ENCODE measurements at places on chromosomes 6 and 20. TPM values are rescaled to one million over a fixed set of nuclear protein-coding genes. Genes with fewer than 3 reads are reported as not detected.

The LY6G5C gene
- total RNA-seq = 3.4 TPM

The TSPO2 gene
- not detected for total RNA-seq

The C6orf15 gene
- total RNA-seq = not detected

The NKX2-4 gene
- total RNA-seq = not detected

The NKAIN2 gene
- not detected for total RNA-seq

The SLC17A4 gene
- total RNA-seq = not detected

GRCh38 chr6:35177596-35177995 is 36.2 kb upstream of the SCUBE3 start:
- H3K27ac ChIP-seq = peak overlapping the region; percentile 32
- no peak for DNase-seq
- H3K27me3 ChIP-seq = no peaks in the 10 kb centered on the region
- no peaks in the 10 kb centered on the region for H3K36me3 ChIP-seq
- H3K4me3 ChIP-seq = no peak overlapping the region
- peaks cover 10% of the 10 kb centered on the region for H3K4me1 ChIP-seq

- DNase-seq = no peak
- H3K27me3 ChIP-seq = no peaks in the 10 kb centered on the region
- peak overlapping the region; percentile 26 for H3K27ac ChIP-seq
- H3K36me3 ChIP-seq = no peaks in the 10 kb centered on the region
- H3K4me1 ChIP-seq = peaks cover 28% of the 10 kb centered on the region
These were observed 201.6 kb upstream of the SGK1 start for GRCh38 chr6:134519465-134519864.

DNA sequence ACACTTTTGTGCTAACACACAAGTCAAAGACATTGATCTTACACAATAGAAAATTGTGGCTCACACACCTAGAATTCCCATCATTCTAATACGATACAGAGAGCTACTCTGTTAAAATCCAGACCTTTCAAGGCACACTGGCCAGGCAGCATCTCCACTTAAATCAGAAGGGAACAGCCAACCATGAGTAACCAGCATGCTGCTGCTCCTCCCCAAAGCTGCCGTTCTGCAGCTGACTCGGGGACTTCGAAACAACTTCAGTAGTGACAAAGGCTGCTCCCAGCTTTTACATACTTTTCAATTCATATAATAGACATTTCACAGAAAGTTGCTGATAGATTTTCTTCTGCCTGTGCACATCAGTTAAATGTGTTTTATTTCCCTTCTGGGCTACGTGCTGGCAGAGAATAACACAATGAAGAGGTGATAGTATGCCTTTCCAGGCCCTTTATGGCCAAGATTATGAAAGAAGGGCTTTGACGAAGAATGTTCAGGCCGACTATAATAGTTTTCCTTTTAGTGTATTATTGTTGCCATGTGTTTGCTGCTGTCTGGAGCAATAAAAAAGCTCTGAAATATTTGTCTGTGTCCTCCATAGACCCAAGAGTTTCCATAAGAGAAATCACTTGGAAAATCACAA is 159.0 kb downstream of the GMDS start:
- H3K4me1 ChIP-seq = no peaks in the 10 kb centered on the region
- H3K36me3 ChIP-seq = no peaks in the 10 kb centered on the region
- H3K27ac ChIP-seq = no peak overlapping the region
- no peak overlapping the region for H3K4me3 ChIP-seq
- no peaks in the 10 kb centered on the region for H3K27me3 ChIP-seq

- H3K4me3 ChIP-seq = no peak overlapping the region
- peaks cover 8% of the 10 kb centered on the region for H3K4me1 ChIP-seq
- no peaks in the 10 kb centered on the region for H3K27me3 ChIP-seq
- no peaks in the 10 kb centered on the region for H3K36me3 ChIP-seq
- no peak overlapping the region for H3K27ac ChIP-seq
These were observed 21.1 kb upstream of the ROS1 start for GRCh38 chr6:117446861-117447260.

DNA sequence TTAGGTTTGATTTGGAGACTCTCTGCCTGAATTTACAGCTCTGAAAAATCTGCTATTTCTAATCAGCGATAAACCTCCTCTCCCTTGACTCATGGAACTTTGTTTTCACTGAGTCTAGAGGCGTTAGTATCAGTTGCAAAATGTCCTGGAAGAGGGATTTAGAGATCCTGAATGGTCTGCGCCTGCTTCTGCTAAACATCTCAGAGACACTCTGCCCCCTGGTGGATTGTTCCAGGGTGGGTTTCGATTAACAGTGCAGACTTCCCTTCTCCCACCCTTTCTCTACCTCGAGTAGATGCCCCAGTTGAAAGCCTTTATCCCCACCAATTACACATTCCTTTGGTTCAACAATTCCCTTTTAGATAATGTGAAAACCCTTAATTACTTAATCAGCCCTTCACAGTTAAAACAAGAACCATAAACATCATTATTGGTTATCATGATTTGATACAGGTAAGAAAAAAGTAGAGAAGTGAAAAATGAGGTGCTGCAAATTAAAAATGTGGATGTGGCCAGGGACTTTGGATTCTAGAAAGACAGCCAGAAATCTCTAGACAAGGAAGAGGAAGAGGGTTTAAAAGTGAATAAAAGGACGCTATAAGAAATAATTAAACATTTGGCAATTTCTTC is 5.5 kb downstream of the HTR1B start:
- no peak overlapping the region for H3K4me3 ChIP-seq
- H3K36me3 ChIP-seq = no peaks in the 10 kb centered on the region
- no peak for DNase-seq
- H3K27me3 ChIP-seq = peaks cover 20% of the 10 kb centered on the region

DNA sequence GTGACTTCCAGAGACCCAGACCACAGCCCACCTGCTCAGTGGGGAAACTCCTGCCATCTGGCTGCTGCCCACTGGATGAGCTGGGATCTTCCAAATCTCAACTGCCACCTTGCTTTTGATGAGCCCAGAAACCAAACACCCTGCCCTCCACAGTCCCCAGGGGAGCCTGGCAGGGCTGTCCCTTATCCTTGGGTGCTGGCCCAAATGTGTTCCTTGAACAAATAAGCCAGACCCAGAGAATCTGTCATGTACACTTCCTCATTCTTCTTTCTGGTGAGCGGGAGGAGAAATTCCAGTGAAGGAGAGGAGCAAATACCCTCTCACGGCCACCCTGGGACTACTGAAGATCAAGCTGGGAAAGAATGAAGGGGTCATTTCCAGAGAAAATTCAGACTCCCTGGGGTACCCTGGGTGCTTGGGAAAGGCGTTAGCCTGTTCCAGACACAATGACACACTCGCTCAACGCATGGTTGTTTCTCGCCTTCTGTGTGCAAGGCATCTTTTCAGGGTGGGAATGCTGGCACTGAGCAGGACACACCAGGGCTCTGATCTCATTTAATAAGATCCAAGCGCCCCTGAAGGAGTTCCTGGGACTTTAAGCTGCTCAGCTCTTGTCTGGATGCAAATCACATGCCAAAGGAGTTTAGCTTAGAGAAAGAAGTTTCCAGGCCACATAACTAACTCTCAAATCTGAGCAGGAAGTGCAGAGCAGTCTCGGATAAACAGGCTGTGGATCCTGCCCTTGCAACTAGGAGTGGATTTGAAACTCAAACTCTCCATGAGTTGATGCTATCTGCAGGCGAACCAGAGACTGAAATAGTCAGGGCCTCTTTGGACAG is 38.5 kb downstream of the PXDC1 start:
- no peaks in the 10 kb centered on the region for H3K27me3 ChIP-seq
- no peak overlapping the region for H3K4me3 ChIP-seq
- no peaks in the 10 kb centered on the region for H3K4me1 ChIP-seq
- H3K36me3 ChIP-seq = no peaks in the 10 kb centered on the region

DNA sequence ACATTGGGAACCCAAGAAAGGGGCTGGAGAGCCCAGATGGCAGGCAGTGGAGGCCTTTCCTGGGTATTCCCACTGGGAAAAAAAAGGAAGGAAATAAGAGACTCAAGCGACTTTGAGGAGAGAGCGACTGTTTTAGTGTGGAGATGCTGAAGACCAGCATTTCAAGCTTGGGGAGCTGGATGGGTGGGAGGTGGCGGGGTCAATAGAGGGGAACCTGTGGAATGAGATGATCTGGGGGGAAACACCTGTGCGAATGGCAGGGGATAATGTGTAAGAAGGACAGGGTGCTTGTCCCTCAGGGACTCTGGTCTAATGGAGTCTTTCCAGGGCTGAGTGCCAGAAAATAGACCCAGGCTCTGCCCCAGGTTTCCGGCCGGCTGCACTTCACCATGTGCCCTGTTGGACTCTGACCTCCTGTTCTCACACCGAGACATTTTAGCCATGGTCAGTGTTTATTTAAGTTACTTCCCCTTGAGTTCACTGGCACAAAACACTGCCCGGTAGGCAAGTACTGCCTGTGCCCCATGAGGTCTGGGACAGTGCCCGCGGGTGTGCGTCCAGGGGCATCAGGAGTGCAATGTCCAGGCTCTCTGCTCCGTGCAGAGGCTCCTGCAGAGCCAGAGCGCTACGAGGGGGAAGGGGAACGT is 50.4 kb upstream of the NKX2-2 start:
- peaks cover 29% of the 10 kb centered on the region for H3K27me3 ChIP-seq
- H3K27ac ChIP-seq = no peak overlapping the region
- no peak overlapping the region for H3K4me3 ChIP-seq
- no peak for DNase-seq
- H3K36me3 ChIP-seq = no peaks in the 10 kb centered on the region

DNA sequence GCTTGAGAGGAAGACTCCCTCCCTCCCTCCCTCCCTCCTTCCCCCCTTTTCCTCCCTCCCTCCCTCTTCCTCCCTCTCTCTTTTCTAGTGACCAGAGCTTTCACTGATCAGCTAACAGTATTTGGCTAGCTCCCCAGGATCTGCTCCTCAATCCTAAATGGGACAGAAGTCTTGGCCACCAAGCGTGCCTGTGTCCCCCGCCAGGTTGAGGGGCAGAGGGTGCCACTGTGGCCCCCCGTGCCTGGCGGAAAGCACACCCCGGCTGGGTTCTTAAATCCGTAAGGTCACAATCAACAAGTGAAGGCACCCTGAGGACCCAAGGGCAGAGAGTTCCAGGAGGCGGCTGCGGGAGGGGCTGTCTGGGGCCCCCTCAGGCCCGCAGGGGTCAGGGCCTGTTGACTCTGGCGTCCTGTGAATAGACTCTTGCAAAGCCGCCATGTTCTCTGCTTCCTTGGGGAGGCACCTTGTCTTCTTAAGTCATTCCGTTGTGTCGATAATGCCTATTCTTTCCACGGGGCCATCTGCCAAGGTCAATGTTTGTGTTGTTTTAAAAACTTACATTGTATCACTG is 38.9 kb upstream of the STX16 start:
- no peak overlapping the region for H3K27ac ChIP-seq
- no peaks in the 10 kb centered on the region for H3K4me1 ChIP-seq
- no peak for DNase-seq
- no peak overlapping the region for H3K4me3 ChIP-seq
- no peaks in the 10 kb centered on the region for H3K36me3 ChIP-seq
- no peaks in the 10 kb centered on the region for H3K27me3 ChIP-seq

- no peak overlapping the region for H3K4me3 ChIP-seq
- H3K27ac ChIP-seq = no peak overlapping the region
- H3K36me3 ChIP-seq = peaks cover 42% of the 10 kb centered on the region
- peaks cover 43% of the 10 kb centered on the region for H3K4me1 ChIP-seq
These were observed 2.9 kb downstream of the RXRB start for GRCh38 chr6:33197431-33198048.
